ENCODE measurements at places on chromosomes 6 and 20.

- DNase-seq: no peak
These were observed 179.7 kb downstream of the DLL1 start for GRCh38 chr6:170111141-170111664.

- no peak for DNase-seq
These were observed 376.5 kb upstream of the MARCKS start for GRCh38 chr6:113480616-113481015.

- no peak for DNase-seq
These were observed 52.8 kb upstream of the UST start for GRCh38 chr6:148693882-148694484.

GRCh38 chr6:163513570-163514166, 99.2 kb downstream of the QKI start:
- DNase-seq: no peak

- no peak for DNase-seq
These were observed 861 bp upstream of the NHSL1 start for GRCh38 chr6:138500045-138500665.

- DNase-seq: no peak
These were observed 184.7 kb upstream of the PREP start for GRCh38 chr6:105587349-105588122.

- DNase-seq: no peak
These were observed 78.9 kb downstream of the SLX4IP start for GRCh38 chr20:10513931-10514575.

- DNase-seq: no peak
These were observed 54.3 kb downstream of the SLC23A2 start for GRCh38 chr20:4946986-4947385.

DNA sequence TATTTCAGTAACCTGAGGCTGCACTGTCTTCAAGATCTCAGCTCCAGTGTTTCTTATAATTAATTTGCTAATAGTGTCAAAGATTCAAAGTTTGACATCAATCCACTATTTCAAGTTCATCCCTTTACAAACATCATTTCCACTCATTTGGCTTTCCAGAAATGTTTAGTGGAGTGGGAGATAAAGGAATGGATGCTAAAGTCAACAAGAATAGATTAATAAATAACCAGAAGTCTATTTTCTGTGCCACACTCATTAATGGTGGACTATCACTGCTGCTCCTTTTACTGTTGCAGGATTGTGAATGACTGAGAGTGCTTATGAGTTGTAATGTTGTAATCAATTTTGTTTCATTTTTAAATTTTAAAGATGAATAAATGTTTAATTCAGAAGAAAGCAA, 28.4 kb upstream of the EPM2A start:
- DNase-seq: no peak

GRCh38 chr6:85473748-85474147, 23.9 kb downstream of the NT5E start:
- DNase-seq: no peak

DNA sequence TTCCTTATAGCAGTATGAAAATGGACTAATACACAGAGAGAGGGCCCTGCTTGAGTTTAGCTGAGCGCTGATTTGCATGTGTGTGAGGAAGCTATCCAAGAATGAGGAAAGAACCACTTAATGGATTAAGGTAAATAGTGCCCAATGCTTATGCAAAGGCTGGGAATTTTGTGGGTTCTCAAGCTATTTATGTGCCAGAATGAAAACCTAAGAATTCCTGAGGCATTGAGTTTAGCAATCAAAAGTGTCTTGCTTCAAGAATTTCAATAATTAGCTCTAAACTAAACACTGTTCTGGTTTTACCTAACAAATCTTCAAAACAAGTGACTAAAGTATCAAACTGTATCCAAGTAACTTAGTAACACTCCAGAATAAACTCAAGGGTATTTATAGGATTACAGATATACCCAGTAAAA, 7.0 kb upstream of the OR14J1 start:
- no peak for DNase-seq

- no peak for DNase-seq
These were observed 145.5 kb upstream of the RPS6KA2 start for GRCh38 chr6:166772518-166772917.

GRCh38 chr20:23078351-23079015, 7.6 kb downstream of the CD93 start:
- DNase-seq: peak; percentile 59
